ENCODE measurements at places on chromosomes 3 and 15.

- DNase-seq: no peak
These were observed 5.7 kb upstream of the FBLN2 start for GRCh38 chr3:13543253-13543652.

DNA sequence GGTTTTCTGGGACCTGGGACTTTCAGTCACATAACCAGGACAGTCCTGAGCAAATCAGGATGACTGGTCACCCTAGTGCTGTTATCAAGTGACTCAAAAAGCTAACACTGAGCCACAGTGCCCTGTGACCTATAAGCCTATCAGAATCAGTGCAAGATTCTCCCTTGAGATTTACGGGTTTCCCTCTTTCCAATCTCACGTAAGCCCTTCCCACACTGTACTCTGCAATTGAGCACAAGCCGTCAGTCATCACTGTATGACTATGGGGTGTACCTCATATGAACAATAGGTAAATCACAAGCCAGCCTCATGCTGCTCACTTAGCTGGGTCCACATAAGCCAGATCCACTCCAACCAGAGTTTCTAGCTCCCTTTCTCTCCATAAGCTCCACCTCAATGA is 21.0 kb upstream of the CLDN18 start:
- no peak for DNase-seq

GRCh38 chr3:39429466-39429865 is 22.9 kb downstream of the RPSA start:
- DNase-seq: no peak

DNA sequence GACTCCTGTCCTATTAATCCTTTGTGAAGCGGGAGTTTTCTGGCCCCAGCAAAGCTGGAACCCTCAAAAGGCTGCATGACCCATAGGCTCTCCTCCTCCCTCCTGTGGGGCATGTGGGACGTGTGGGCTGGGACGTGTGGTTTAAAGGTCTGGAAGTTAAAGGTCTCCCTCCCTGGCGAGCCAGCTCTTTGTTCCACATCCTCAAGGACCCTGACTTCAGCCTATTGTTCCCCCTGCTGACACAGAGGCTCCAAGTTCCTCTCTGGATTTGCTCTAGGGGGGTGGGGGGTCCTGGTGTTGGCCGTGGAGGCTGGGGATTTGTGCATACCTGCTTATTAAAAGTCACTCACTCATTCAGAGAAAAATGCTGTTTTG is 44.2 kb downstream of the SMAD6 start:
- no peak for DNase-seq

GRCh38 chr3:31219131-31219843 is 313.4 kb upstream of the STT3B start:
- DNase-seq: no peak

- no peak for DNase-seq
These were observed 11.0 kb downstream of the CHRNA7 start for GRCh38 chr15:32041294-32041693.

GRCh38 chr3:164186095-164186494 is 892.2 kb downstream of the SI start:
- DNase-seq: no peak

DNA sequence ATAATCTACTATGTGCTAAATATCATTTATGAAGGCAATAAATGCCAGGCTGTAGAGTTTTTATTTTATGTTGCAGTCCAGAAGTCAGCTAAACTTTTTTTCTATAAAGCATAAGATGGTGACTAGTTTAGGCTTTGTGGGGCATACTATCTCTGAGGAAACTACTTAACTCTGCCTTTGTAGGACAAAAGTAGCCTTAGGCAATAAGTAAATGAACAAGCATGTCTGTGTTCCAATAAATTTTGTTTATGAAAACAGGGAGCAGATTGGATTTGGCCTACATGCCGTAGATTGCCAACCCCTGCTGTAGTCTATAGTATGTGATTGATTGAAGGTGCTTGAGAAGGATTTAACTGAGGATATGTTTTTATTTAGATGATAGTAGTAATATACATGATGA is 502.5 kb upstream of the NAALADL2 start:
- DNase-seq: no peak

DNA sequence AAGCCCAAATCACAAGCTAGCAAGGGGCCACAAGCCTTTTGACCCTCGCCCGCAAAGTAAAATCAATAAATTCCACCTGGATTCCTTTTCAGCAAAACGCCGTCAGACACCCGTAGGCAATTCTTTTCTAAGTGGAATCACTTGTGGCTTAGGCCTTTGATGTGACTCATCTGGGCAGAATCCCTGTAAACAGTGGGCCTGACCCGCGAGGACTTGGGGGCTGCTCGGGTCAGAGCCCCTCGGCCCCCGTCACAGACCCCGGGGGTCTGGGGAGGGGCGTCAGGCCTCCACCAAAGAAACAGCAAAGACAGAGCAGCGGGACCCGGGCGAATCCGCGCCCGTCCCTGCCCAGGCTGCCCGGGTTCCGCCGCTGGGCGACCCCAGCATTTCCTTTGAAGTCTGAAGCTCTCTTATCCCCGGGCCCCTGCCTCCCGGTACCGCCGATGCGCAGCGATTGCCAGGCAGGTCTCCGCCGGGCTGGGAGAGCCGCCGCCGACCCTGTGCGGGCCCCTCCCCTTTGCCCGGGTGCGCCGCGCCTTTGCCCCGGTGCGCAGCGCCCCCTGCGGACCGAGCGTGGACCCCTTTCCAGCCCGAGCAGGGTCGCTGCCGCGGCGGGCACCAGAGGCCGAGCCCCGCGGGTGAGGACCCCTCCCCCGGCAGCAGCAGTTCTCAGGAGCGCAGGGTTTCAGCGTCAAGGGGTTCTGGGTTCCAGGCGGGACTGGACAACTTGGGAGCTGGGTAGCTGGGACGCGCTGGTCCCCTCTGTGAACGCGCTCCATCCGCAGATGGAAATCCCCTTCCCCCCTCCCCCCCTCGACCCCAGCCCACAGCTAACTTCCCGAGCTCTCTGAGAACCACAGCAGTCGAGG is 178.3 kb downstream of the UACA start:
- DNase-seq: no peak

DNA sequence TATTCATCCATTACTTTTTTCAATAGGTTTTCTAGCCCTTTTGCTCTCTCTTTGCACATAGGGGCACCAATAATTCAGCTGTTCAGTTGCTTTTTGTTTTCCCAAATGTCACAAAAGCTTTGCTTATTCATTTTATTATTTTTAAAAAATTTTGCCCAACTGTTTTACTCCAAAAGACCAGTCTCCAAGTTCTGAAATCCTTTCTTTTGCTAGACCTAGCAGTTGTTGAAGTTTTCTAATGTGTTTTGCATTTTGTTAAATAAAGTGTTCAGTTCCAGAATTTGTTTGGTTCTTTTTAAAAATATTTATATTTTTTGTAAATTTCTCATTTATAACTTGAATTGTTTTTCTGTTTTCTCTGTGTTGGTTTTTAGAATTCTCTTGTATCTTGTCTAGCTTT is 1227.3 kb downstream of the ROBO2 start:
- DNase-seq: no peak

GRCh38 chr3:32175607-32176197 is 62.8 kb upstream of the CMTM8 start:
- DNase-seq: no peak

DNA sequence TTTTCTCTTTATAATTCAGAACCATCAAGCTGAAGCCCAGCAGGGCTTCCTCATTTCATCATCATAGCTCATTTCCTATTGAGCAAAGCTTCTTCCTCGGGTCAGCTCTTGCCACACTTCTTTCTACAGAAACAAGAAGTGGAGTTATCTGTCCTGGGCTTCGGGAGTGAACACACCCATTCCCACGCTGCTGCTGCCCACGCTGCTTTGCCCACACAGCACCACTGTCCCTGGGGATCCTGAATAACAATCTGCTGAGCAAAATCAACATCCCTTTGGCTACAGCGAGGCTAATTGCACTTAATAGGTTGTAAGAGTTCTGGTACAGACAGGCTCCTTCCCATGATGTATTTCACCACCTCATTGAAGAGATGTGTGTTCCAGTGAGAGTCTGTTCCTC is 23.7 kb downstream of the CEP19 start:
- no peak for DNase-seq

GRCh38 chr3:124258057-124258500 is 266.2 kb upstream of the ROPN1 start:
- DNase-seq: no peak

GRCh38 chr3:162338514-162338913 is 841.9 kb downstream of the OTOL1 start:
- DNase-seq: no peak

All from DMS79 (cell line).